ENCODE measurements at places on chromosomes 2 and 18.
A peak's percentile ranks its signal among the peaks of the same experiment; 100 is the strongest.

GRCh38 chr2:29075894-29076705, 1.8 kb upstream of the PCARE start:
- DNase-seq = no peak

DNA sequence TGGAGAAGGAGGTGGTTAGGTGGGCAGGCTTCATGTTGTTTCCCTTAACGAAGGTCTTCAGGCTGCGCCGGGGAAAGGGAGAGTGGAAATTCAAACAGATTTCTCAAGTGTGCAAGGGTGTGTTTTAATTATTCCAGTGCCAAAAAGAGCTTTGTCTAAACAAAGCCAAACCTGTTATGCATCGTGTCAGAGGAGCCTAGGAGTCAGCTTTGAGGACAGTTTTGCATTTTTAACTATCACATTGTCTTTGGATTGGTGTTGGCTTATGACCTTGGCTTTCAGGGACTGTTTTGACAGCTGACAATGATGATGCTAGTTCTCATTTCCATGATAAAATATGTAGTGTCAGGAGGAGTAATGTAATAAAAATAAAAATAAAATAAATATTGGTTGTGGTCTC, 144.8 kb downstream of the LDLRAD4 start:
- no peak for DNase-seq

DNA sequence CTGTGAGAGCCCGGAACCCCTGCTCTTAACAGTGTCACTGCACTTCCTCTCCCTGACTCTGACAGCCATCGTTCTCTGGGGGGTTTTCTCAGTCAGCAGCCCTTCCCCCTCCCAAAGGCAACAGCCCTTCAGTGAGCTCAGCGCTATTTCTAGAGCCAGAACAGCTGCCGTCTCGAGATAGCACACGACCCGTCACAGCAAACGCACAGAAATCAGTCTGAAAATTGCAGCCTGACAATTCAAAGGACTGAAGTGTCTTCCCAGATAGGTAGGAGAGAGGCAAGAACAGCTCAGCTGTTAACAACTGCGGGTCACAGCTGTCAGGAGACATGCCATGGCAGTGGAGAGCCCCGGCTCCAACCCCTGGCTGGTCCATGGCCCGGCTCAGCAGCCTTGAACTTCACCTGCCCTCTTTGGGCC, 45.4 kb downstream of the ST8SIA5 start:
- DNase-seq = no peak

DNA sequence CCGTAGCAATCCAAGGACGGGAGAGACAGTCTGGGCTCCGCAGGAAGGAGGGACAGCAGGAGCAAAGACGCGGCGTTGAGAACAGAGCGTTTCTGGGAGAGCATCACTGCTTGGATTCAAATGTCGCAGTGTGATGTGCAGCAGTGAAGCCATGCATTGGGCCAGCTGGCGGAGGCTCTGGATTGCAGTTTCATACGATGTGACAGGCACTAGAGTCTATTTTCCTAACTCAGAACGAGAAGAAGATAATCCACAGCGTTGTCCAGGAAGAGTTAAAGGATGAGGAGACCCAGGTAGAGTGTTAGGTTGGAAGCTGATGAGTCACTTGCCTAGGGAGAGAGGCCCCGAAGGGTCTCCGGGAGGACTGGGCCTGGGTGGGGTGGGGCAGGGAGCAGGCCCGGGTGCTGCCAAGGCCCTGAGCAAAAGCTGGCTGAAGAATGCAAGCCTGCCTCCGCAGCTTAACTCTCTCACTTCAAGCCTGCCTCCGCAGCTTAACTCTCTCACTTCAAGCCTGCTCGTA, 17.7 kb upstream of the SEMA4C start:
- no peak for DNase-seq

DNA sequence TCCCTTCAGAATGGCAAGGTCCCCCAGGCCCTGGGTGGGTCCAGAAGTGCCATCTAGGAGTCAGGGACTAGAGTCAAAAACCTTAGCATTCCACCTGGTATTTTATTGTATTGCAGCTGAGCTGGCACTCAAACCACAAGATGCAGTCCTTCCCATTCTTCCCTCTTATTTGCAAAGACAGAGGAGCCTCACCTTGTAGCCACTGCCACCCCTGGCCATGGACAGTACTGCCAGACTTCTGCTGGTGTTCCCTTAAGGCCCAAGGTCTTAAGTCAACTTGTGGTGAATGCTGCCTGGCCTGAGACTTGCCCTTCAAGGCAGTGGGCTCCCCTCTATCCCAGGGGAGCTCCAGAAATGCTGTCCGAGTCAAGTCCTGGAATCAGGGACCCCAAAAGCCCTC, 6.9 kb downstream of the UGT1A10 start:
- DNase-seq = peak; percentile 0

DNA sequence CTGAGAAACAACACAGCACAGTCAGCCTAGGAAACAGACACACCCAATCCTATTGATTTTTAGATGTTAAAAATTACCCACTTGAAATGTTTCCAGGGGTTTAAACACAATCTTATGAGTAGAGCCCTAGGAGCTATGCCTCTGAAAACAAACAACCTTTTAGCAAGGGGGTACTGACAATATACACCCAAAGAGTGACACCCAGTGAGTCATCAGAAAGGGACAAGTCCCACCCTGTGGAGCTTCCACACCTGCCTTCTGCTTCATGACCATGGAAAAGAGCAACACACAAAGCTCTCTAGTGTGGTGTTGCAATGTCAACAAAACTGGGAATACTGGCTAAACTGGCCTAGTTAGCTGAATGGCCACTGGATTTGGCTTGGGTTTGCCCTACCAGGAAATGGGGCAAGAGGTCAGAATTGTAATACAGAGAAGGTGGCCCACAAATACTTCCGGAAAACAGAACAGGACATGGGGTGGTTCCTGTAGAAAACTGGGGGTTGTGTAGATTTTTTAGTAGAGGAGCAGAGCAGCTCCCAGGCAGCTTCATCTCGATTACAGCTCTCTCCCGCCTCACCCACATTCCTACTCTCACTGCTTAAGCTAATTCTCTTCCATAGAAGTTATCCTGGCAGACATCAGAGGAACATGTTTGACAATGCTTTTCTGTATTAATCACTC, 98.2 kb downstream of the GAREM1 start:
- no peak for DNase-seq

GRCh38 chr2:158795195-158795924, at the start of gene DAPL1:
TSS of gene DAPL1 (plus strand) at chr2:158795317. CDS start at chr2:158795373, 56 bp downstream.
- no peak for DNase-seq

DNA sequence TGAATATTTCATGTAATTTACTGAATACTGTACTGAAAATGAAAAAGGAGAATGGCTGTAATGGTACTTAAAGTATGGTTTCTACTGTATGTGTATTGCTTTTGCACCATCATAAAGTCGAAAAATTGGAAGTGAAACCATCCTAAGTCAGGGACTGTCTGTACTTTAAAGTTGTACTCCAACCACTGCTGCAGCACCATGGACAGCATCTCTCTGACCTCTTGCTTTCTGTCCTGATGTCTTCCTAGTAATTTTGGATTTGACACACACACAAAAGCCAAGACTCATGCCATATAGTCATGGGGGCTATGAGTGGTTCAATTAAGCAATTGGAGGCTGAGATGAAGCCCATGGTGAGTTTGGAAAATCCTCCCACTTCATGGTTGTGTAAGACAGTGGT, 256.3 kb upstream of the PKDCC start:
- DNase-seq = peak; percentile 29

DNA sequence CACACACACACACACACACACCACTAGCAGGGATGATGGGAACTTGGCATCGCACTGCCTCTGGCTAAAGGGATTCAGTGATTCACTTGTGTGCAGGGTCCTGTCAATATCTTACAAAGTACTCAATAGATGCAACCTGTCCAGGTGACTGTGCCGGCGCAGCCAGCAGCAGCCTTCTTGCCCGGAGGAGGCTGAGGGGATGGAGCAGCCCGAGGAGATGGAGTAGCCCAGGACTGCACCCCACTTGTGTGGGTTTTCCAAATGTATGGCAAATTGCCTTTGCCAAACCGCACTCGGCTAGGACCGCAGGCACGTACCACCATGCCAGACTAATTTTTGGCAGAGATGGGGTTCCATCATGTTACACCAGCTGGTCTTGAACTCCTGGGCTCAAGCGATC, 31.1 kb downstream of the GBX2 start:
- no peak for DNase-seq

GRCh38 chr2:74925361-74925786, 33.1 kb upstream of the POLE4 start:
- DNase-seq = no peak

GRCh38 chr18:74482697-74483096, 13.5 kb upstream of the CNDP2 start:
- no peak for DNase-seq

GRCh38 chr2:54015798-54016699, 45.3 kb upstream of the PSME4 start:
- DNase-seq = peak; percentile 89

- DNase-seq = no peak
Measured at GRCh38 chr2:45012733-45013132, 3.5 kb upstream of the SIX2 start.

GRCh38 chr2:236974148-236974547, 111.5 kb upstream of the COPS8 start:
- no peak for DNase-seq

GRCh38 chr2:240256704-240257637, 116.5 kb upstream of the OTOS start:
- DNase-seq = no peak

DNA sequence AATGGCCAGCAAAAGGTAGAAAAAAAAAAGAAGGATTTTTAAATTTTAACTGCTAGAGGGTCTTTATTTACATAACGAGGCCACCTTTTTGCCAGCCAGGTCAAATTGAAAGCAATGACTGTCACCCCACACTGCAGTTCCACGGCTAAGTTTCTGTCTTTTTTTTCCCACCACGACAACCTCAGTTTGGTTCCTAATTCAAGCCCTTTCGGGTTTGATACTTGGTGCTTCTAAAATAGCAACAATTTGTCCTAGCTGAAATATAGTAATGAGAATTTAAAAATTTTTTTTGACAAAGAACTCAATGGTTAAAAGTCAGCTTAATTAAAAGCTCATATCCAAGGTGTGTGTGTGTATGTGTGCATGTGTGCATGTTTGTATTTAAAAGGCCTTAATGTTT, 16.4 kb upstream of the NMS start:
- DNase-seq = no peak

DNA sequence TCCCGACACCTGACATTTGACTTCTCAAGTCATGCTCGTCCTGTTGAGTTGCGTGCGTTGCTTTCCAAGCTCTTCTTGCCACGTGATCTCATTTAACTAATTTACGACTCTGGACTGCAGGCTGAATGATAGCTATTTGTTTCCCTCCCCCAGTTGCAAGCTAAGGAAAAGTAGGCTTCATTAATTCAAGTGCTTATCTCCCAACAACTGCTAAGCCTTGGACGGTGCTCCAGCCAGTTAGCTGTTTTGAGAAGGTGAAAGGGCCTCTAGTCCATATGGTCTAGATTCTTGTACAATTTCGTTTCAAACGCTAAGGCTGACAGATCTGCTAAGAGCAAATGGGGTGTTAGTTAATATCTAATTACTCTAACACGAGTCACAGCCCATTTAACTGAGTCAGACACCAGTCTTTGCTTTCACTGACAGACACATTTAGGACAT, 21.1 kb downstream of the GPR45 start:
- peak; percentile 18 for DNase-seq

- peak; percentile 9 for DNase-seq
Measured at GRCh38 chr2:86396291-86396785, 44.8 kb upstream of the KDM3A start.

DNA sequence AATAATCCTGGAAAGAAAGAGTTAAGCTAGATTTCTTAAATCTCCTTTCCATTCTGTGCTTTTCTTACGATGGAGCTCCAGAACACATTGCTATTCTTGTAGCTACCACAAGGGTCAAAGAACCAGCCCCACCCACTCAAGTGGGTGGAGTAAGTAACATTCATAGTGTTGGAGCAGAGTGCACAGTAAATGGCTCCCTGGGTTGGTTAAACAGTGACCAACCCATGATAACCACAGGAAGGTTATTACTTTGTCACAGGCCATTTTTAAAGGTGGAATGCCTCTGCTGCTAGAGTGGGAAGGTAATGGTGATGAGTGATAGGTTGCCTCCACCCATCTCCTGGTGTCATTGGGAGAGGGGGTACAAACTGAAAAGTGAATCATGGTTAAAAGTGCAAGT, 13.9 kb downstream of the ARPC2 start:
- DNase-seq = no peak

- no peak for DNase-seq
Measured at GRCh38 chr2:181170256-181170655, 189.9 kb downstream of the UBE2E3 start.

DNA sequence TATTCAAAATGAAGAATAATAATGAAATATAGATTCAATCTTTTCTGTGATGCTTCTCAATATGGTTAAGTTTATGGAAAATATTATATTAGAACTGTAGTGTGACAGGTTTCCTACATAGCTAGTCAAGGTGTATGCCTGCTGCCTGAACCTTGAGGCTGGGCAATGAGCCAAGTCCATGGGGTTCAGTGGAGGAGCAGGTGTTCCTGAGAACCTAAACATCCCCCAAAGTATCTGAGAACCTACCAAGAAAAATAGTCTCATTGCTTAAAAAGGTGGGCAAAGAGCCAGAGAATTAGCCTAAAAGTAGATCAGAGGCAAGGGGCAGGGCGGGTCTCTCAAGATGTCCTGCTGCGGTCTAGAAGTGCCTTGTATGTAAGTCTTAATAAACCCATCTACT, 185.9 kb upstream of the SPHKAP start:
- no peak for DNase-seq

DNA sequence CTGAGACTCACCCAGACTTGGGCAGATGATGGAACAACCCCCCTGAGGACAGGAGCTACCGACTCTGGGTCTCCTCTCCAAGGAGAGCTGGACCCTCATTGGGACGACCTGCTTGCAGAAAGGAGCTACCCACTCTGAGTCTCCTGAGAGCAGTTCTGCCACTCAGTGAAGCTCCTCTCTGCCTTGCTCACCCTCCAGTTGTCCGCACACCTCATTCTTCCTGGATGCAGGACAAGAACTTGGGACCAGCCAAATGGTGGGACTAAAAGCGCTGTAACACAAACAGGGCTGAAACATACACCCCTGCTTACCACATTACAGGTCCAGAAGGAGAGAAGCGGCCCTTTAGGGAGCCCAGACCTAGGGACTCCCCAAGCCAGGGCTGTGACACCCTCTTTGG, 124.9 kb upstream of the CCDC150 start:
- DNase-seq = no peak

DNA sequence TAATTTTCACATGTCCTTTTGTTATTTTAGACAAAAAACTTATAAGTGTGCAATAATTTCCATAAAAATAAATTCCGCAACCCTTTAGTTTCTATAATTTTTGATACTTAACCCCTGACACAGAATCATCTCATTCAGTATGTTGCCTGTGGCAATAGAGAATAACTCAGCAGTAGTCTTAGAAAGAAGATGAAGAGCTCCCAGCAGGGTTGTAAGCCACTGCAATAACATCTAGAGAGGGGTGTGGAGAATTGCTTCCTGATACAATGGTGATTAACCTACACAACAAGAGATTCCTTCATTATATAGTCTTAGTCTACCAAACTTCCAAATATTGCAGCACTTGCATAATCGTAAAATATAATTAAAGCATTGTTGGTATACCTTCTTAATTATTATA, 118.9 kb downstream of the TMX3 start:
- no peak for DNase-seq

- no peak for DNase-seq
Measured at GRCh38 chr2:23387221-23387550, 2.2 kb downstream of the KLHL29 start.
